Right ventricle myocardium inferior (tissue), 1 donor: ENCODE measurements at places on chromosomes 2 and 18. TPM values are rescaled to one million over a fixed set of nuclear protein-coding genes. Genes with fewer than 3 reads are reported as not detected.

SNED1 gene
- 6.7 TPM for total RNA-seq

ASB18 gene
- total RNA-seq: 4.6 TPM

DNA sequence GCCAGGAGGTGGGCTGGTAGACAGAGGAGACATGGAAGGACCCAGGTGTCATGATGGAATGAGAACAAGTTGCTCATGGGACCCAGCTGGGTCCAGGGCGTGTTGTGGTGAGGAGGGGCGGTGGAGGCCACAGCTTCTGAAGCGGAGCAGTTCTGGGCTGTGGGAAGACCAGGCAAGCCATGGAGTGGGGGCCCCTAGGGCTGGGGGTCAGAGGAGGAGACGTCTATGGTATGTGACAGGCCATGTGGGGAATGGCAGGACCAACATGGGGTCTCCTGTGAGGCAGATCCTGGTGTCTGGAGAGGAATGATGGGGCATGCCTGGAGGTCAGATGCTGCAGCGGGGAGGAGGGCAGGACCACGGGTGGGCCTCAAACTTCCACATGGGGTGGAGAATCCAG lies 16.9 kb downstream of the MYO7B start:
- DNase-seq: no peak

- DNase-seq: no peak
Observed at GRCh38 chr18:49898421-49898820, 85.1 kb upstream of the ACAA2 start.

DNA sequence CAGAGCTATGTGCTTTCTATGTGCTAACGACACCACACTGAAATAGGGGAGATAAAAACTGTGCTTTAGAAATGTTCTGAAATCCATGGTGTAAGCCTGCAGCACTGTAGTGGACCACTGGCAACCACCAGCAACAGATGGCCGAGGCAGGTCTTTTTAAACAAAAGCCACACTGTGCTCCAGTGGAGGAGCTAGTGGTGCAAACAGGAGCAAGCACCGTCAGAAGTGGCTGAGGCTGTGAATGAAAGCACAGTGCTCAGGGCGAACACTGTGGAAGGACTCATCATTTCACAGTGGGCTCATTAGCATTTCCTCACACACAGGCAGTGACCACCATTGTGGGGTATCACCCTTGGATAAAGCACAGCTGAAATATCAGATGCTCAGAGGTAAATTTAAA lies 22.9 kb upstream of the MTX2 start:
- DNase-seq: no peak

DNA sequence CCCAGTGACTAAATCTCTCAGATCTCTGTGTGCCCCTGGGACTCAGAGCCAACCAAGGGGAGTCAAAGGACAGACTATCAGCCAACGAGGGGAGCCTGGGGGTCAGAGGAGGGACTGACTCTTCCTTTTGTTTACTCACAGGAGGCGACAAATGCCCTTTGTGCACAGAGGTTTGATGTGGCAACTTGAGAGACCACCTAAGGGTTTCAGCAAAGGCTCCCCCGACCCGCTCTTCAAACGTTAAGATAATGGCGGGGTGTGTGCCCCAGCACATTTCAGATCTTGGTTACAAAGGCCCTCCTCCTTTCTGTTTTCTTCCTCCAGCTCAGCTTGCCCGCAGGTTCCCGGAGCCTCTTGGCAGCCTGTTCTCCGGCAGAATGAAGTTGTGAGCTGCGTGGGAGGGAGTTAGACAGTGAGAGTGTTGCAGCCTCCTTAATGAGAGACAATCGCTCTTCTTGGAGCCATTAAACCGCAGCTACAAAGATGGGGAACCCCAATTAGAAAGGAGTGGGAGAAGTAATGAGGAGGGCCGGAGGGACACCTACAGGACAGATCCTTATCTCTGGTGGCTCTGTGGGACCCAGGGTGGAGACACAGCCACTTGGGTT lies 76.2 kb downstream of the KIAA2012 start:
- no peak for DNase-seq

GRCh38 chr18:51051105-51051712 lies 21.2 kb downstream of the SMAD4 start:
- DNase-seq: no peak

DNA sequence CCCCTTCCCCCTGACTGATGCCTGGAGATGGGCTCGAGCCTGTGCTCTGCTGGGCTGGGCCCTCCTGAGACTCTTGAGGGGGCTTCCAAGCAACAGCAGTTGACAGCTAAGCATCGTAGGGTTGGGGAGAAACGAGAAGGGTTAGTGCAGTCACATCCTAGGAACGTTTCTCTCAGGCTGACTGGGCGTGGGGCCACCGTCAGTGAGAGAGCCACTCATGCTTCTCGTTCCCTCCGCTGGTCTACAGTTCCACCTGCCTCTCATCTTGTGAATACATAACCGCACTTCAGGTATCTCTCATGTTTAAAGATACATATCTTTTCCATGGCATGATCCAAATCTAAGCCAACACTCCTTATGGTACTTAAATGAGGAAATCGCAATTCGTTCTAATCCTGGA lies 66.4 kb downstream of the TRAPPC12 start:
- DNase-seq: no peak

KLHL41 gene
- total RNA-seq: 159 TPM

- no peak for DNase-seq
Observed at GRCh38 chr2:54636415-54637139, 86.9 kb upstream of the EML6 start.
